NCI-H526 treated with DMSO at 0.1 percent for 48 hours (cell line): ENCODE measurements at places on chromosomes 12 and 14.

GRCh38 chr12:27545665-27546064 lies 21.7 kb downstream of the PPFIBP1 start:
- no peak for DNase-seq

- DNase-seq = peak; percentile 25
These were observed 67.2 kb downstream of the RIC8B start for GRCh38 chr12:106841510-106842302.

GRCh38 chr12:110310763-110311162 lies 29.7 kb downstream of the ATP2A2 start:
- DNase-seq = no peak

DNA sequence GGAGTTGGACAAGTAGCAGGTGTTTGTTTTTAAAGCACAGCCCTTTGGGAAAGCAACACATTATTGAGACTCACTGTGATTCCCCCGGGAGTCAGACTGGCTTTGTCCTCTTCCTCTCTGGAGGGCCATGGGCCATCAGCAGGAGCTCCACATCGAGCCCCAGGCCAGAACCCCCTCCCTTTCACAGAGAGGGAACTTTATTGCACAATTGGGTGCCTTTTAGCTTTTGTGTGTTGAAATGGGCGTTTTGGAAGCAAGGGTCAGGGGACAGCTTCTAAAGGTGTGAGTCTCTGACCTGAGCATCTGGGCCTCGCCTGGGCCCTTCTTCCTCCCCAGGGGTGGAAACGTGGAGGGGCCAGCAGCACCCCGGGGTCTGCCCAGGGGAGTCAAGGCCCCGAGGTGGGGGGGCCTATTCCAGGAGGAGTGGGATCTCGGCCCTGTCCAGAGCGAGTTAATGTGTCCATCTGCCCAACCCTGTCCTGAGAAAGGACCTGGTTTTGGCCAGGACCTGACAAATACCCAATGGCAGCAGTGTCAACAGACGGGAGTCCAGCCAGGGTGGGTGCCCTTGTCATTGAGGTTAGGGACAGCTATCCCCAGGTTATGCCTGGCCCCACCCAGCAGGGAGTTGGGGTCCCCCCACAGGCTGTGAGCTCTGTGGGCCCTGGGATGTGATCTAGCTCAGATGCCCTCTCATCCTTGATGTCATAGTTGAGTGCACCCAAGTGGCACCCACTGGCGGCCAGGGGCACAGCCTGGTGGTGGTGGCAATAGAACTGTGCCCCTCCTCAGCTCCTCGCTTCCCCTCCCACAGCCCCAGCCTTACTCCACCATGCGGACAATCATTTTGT lies 37.1 kb downstream of the SLC8B1 start:
- no peak for DNase-seq

- DNase-seq = no peak
These were observed 23.8 kb upstream of the LRTM2 start for GRCh38 chr12:1796515-1797010.

DNA sequence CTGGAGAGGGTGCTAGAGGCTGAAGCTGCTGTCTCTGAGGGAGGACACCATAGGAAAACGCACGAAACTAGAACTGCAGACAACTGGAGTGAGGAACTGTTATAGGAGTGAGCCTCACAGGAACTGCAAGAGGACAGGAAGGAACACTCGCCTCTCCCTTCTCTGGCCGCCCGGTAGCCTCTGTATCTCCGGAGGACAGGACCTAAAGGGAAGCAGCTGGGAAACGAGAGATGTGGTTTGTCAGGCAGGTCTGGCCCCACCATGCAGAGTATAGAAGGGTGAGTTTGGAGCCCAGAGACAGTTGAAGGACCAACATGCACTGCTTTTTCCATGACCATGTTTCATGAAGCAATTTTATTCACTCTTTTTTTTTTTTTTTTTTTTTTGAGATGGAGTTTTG lies 127.3 kb downstream of the EFCAB11 start:
- DNase-seq = no peak

GRCh38 chr12:76255692-76256091 lies 92.5 kb downstream of the BBS10 start:
- no peak for DNase-seq

GRCh38 chr14:96586056-96586455 lies 83.9 kb downstream of the PAPOLA start:
- DNase-seq = no peak

DNA sequence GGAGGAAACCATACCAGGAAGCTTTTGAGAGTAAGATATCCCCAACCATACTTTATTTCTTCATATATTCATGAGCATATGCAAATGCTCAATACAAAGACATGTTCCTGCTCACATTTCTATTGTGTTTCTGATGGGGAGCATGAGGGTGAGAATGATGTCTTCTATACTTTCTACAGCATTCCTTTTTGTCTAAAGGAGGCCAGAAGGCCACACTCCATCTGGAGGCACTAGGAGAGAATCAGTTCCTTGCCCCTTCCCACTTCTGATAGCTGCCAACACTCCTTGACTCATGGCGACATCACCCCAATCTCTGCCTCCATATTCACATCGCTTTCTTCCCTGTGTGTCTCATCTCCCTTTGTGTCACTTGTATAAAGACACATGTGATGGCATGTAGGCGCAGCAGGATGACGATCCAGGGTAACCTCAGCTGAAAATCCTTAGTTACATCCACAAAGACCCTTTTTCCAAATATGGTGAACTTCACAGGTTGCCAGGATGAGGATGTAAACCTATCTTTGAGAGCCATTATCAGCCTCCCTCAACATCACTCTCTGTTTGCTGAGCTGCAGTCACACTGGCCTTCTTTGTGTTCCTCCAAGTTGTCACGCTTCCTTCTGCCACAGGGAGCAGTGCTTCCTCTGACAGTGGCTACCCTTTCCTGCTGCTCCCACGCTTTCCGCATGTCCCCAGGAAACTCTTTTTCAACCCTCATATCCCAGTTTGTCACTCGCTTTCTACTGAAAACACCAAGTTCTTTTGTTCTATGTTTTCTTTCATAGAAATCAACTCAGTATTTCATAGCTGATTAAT lies 96.9 kb downstream of the STXBP6 start:
- no peak for DNase-seq

GRCh38 chr12:23354800-23355199 lies 594.7 kb downstream of the SOX5 start:
- DNase-seq = no peak

DNA sequence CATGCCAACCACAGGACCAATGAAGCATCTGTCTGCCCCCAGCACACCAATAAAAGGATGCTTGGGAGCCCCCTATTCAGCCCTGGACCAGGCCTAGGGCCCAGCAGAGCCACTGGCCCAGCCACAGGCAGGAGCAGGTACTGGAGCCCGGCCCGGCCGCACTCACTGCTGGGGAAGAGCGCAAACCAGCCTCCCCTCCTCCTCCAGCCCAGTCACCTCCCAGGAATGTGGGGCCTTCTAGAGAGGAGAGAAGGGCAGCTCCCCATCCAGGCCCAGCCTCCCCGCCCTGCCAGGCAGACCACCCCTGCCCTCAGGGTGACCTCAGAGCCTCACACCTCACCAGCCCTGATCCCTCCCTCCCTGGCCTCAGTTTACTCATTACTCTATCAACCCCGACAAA lies 56.2 kb downstream of the CCNK start:
- DNase-seq = no peak

- no peak for DNase-seq
These were observed 6.0 kb upstream of the PCNX1 start for GRCh38 chr14:70901269-70901668.

DNA sequence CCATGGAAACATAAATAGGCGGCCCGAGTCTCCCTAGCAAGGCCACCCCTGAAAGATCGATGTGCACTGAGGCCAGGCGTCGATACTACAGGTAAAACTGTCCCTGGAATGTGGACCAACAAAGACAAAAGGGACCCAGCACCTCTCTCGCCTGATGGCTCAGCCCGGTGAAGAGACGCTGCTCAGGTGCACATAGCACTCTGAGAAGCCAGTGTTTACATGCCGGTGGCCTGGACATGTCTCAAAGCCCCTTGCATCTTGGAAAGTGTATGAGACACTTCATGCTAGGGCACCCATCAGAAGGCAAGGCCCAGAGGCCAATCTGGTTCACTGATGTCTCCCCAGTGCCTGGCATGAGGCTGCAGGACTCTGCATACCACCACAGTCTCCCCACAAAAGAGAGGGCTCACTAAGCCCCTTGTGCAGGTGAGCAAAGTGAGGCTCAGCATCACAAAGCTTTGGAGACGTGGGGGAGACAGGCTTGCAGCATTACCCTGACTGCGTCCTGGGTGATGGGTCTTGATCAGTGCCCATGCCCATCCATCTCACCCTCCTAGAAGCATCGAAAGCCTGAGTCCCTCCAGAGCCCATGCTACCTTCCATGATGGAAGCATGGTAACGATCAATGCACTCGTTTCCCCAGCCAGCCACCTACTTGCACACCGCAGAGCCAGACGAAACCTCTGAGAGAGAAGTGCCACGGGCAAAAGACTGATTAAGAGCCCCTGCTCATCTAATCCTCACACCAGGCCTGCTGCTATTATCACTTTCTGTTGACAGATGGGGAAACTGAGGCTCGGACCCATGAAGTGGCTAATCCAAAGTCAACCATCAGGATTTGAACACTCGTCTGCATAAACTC lies 16.1 kb downstream of the BCL11B start:
- DNase-seq = no peak

DNA sequence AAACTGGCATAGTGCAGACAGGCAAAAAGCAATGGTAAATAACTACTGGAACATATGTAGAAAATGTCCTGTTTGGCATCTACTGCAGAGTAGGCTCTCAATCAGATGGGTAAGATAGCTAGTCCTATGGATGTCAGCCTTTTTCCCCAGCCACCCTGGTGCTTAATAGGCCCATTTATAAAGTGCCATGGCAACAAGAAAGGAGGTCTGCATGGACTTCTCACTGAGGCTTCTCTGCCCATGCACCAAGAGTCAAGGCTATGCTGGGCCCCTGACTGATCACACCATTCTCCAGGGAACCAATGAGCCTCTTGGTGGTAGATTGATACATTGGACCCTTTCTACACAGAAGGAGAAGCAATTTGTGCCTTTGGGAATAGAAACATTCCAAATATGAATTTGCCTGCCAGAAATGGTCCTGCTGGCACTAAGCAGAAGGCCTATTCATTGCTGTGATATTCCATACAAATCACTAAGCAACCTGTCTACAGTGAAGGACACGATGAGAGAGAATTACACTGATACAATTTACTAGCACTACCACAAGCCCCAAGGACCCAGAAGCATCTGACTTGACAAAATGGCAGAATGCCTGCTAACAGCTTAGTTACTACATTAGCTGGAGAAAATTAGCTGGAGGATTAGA lies 43.8 kb downstream of the RESF1 start:
- DNase-seq = no peak

DNA sequence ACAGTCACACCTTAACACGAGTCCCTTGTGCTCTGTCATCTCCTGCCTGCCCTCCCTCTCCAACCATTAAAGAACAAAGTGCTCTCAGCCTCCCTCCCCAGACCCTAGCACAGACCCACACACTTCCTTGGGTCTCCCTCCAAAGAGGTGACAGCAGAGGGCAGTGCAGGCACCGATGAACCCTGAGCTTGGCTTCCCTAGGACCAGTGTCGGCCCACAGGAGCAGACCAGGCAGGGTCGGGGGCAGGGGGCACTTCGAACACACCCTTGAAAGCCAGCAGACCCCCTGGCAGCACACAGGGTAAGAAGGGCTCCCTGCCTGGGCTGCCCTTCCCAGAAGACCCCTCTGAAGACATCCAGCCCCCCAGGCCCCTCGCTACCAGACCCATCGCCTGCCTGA lies 7.0 kb downstream of the CDK2AP1 start:
- DNase-seq = no peak

- DNase-seq = peak; percentile 39
These were observed 788 bp downstream of the DDHD1 start for GRCh38 chr14:53152184-53152886.

GRCh38 chr12:125249066-125249824 lies 184.0 kb downstream of the AACS start:
- DNase-seq = no peak

GRCh38 chr12:112948806-112949205 lies 10.5 kb downstream of the OAS3 start:
- DNase-seq = no peak

- DNase-seq = no peak
These were observed 501.8 kb downstream of the ETNK1 start for GRCh38 chr12:23126794-23127193.

DNA sequence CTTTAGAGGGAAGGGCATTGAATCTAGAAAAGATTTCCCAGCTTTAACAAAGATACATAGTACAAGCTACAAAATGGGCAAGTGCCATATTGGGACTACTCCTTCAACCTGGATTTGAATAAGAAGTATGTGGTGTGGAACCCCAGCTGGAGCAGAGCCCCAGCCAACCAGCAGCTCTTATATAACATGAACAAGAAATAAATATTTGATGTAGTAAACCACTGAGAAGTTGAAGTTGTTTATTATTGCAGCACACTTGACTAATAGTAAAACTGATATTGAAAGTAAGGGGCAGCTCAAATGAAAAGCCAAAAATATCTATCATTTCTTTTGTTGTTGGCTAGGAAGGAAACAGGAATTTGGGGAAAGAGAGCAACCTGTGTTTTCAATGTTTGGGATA lies 701.8 kb downstream of the TMTC2 start:
- DNase-seq = no peak

GRCh38 chr12:11731042-11731357 lies 81.5 kb downstream of the ETV6 start:
- no peak for DNase-seq
